Mesothelial cell of epicardium (in vitro differentiated cells): ENCODE measurements at places on chromosomes 12 and 14.

- DNase-seq: no peak
Measured at GRCh38 chr14:77296155-77296554, 24.5 kb downstream of the POMT2 start.

DNA sequence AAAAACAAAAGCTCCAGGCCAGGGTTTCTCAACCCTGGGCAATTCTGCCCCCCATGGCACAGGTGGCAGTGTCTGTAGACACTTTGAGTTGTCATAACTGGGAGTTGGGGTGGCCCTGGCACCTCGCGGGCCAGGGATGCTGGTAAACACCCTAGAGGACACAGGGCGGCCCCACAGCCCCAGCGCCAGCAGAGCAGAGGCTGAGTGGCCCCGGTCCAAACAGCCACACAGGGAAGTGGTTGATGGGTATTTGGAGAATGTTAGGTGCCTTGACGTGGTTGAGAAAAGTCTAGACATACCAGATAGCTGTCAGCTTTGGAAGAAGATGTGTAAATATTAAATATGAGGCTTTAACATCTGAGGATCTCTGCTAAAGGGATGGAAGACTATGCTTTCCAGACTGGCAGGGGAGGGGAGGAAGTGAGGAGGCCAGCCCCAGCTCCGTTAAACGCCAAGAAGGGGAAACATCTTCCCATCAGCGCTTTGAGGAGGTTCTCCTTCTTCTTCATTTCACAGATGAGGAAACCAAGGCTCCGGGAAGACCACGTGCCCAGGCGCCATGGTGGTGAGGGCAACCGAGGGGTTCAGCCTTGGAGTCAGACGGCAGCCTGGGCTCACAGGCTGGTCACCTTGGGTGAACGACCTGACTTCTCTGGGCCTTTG lies 103.7 kb downstream of the SCARB1 start:
- DNase-seq: no peak

DNA sequence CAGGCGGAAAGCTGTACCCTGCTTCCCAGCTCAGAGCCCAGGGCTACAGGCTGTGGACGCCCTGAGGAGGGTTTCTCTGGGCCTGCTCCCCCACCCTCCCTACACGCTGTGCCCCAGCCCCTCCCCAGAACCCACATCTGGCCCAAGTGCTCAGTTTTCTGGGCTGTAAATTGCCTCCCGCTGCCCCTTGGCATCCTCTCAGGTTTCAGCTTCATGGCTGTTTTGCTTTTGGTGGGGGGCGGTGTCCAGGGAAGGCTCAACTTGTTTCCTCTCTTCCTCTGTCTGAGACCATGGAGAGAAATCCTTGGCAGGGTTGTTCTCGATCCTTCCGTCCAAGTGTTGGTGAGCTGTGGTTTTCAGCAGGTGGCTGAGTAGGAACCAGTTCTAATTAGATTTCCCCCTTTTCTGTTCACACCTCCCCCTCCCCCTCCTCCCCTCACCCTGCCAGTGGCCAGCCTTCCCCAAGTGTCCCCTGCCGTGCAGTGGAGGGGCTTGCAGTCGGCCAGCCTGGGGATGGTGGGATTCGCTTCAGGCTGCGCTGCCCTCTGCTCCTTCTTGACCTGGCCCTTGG lies 61.8 kb downstream of the TSPAN9 start:
- no peak for DNase-seq

DNA sequence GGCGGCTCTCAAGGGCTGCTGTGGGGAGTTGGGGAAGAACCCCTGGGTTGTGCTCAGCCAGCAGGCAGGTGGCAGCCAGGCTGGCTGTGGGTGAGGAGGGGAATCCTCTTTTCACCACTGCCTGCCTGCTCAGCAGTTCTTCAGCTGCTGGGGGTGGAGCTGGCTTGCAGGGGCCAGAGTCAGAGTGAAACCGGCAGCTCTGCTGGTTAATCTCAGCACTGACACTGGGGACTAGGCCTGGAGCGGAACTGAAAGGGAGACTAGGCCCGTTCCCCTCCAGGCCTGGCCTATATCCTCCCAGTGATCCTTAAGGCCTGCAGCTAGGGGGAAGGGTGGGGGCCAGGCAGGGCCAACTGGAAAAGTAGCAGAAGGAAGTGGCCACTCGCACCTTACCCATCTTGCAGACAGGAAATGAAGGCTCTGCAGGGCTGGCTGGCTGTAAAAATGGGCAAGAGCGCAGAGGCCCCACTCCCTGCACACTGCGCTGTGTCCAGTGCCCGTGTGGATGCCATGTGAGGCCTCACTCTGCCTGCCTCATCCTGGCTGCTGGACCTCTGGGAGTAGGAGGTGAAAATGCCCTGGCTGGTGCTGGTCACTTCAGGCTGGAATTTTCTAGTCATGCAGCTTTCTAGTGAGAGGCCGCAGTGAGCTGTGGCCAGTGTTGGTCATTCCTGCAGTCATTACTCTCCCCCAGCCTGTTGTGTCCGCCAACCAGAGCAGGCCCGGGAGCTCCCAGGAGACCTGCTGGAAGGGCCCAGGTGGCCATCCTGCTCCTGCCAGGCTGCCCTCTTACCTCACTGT lies 39.4 kb downstream of the SH2B3 start:
- DNase-seq: peak; percentile 14

DNA sequence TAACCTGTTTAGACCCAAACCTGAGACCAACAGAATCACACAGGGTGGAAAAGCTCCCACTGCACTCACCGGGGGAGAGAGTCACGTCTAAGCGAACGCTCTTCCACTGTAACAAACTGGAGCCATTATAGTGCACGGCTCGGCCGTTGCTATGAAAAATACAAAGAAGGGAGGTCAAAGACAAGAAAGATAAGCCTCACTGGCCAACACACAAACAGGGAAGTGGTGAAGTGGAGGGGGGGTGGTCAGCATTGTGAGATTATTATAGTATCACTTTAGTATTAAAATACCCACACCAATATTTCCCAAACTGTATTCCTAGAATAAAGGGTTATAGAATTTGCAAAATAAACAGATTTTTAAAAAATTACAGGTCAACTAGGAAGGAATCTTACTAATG lies 90.9 kb downstream of the TRAFD1 start:
- no peak for DNase-seq

DNA sequence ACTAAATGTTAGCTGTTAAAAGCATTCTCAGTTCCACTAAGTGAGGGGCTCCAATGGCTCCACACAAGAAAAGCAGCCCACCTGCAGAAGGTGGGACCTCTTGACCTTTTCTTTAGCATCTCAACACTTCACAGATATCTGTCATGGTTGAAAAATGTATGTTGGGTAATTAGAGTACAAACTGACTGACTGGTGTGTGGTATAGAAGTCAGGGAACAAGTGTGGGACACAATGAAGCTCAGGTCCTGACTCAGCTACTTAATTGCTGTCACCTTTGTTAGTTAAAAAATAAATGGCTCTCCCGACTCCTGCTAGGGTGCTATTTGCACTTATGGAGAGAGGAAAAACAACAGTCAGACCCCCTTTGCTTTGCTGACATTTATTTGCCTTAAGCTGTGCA lies 299.0 kb downstream of the TTC6 start:
- DNase-seq: no peak

GRCh38 chr12:48881686-48882314 lies 16.1 kb upstream of the RND1 start:
- no peak for DNase-seq

DNA sequence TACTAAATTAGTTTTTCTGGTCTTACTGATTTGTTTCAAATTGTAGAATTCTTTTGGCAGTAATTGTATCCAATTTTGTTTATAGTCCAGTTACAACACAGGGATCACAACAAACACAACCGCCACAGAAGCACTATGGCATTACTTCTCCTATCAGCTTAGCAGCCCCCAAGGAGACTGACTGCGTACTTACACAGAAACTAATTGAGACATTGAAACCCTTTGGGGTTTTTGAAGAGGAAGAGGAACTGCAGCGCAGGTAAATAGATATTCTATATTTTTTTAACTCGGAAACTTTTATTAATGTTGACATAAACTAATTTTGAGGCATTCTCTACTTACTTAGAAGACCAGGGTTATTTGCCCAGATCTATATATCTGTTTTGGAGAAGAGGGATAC lies 17.8 kb downstream of the PAPOLA start:
- no peak for DNase-seq

DNA sequence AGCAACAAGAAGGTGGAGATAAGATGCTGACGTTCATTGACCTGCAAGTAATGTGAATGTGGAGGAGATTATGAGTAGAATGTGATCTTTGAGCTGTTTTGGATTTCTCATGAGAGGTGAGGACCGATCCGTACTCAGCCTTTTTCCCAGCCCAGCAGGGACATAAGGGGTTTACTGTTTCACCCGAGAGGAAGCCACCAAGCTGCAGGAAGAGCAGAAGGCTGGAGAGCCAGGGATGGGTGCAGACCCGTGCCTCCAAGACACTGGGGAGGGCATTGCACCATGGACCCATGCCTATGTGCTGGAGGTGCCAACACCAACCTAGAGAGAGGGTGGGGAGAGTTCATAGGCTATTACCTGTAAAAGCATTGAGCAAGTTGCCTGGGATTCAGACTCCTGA lies 206.0 kb upstream of the DIO3 start:
- no peak for DNase-seq

- no peak for DNase-seq
Measured at GRCh38 chr14:65243766-65244442, 141.6 kb upstream of the MAX start.

GRCh38 chr12:57620936-57621496 lies 9.8 kb downstream of the ARHGEF25 start:
- DNase-seq: no peak

GRCh38 chr12:109554761-109555160 lies 18.5 kb downstream of the MMAB start:
- DNase-seq: no peak

GRCh38 chr14:21866479-21866878 lies 192.9 kb upstream of the OR4E1 start:
- DNase-seq: no peak

- no peak for DNase-seq
Measured at GRCh38 chr14:100675699-100676684, 50.7 kb upstream of the DLK1 start.

GRCh38 chr14:90698379-90698869 lies 117.8 kb downstream of the TTC7B start:
- no peak for DNase-seq
